NCI-H510A treated with DMSO at 0.1 percent for 48 hours (cell line): ENCODE measurements at places on chromosomes 1 and 21.

GRCh38 chr21:32021319-32021994 is 148.6 kb downstream of the HUNK start:
- no peak for DNase-seq

DNA sequence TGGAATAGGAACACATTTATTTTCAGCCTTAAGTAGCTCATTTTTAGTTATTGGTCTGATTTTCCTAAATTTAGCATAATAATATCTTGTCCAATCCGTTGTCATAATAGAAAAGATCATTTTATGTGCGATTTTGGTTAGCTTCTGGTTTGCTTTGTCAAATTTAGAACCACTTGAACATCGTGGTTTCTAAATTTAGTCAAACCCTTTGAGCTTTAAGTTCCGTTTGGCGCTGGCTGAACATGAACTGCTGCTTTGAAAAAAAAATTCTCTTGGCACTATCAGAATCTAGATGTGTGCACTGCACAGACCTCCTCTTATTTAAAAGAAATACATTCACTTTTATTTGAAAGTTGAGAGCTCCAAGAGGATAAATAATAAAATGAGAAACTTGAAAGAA is 370.6 kb downstream of the PTPRC start:
- DNase-seq: no peak

- peak; percentile 36 for DNase-seq
Observed at GRCh38 chr1:205365945-205366463, 9.3 kb upstream of the KLHDC8A start.

- DNase-seq: no peak
Observed at GRCh38 chr21:32508558-32508957, 76.8 kb downstream of the TCP10L start.

GRCh38 chr1:200038981-200039848 is 11.7 kb downstream of the NR5A2 start:
- peak; percentile 37 for DNase-seq
